ENCODE measurements at places on chromosomes 3 and 15. TPM values are rescaled to one million over a fixed set of nuclear protein-coding genes. Genes with fewer than 3 reads are reported as not detected.

CHRNA5 gene
- total RNA-seq = 4.8 TPM

MKRN3 gene
- 25.7 TPM for total RNA-seq

C3orf49 gene
- total RNA-seq = not detected

SQOR gene
- total RNA-seq = 3.1 TPM

SUSD5 gene
- 3.0 TPM for total RNA-seq

PLCL2 gene
- 128 TPM for total RNA-seq

OSTN gene
- 122 TPM for total RNA-seq

CHST14 gene
- 1.6 TPM for total RNA-seq
